ENCODE measurements at places on chromosomes 12 and 14.
A peak's percentile ranks its signal among the peaks of the same experiment; 100 is the strongest.

DNA sequence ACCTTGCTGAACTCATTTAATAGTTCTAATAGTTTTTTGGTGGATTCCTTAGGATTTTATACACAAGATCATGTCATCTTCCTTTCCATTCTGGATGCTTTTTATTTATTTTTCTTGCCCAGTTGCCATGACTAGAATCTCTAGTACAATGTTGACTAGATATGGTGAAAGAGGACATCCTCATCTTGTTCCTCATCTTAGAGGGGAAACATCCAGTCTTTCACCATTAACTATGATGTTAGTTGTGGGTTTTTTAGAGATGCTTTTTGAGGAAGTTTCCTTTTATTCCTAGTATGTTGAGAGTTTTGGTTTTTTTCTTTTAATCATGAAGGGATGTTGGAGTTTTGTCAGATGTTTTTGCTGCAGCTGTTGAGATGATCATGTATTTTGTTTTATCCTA is 8.7 kb downstream of the ANKRD13A start:
- DNase-seq, result no peak

DNA sequence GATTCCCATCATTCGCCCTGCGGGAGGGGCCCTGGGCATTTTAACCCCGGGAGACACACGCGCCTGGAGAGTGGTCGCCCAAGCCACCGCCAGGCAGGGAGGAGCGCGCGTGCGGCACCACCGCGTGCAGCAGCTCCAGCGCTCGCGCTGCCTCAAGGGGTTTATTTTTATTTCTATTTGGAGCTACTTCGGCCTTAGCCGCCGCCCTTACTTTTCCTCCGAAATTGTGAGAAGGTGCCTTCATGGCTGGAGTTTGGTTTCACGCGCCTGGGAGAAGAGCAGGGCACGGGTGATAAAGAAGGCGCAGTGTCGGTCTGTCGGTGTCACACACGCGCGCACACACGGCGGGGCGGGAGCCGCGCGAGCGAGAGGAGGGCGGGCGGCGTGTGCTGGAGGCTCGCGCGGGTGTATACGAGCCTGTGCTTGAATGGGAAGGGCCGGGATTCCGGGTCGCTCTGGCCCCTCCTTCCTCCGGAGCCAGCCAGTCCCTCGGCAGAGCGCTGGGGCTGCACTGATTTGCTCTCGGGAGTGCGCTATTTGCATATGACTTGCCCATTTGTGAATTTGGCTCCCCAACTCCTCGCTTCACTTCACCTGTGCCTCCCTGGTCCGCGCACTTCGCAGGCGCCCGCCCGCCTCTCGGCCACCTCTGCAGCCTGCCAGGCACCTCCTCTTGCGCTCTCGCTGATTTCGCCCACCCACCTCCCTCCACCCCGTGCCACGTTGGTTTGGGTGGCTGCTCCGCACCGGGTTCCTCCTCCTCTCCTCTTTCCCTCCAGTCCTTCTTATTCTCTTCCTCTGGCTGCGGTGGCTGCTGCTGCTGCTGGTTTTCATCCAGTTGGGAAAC is 932.3 kb downstream of the DIO2 start:
- DNase-seq, result no peak

- DNase-seq, result no peak
Measured at GRCh38 chr12:93448796-93449195, 7.0 kb upstream of the UBE2N start.

DNA sequence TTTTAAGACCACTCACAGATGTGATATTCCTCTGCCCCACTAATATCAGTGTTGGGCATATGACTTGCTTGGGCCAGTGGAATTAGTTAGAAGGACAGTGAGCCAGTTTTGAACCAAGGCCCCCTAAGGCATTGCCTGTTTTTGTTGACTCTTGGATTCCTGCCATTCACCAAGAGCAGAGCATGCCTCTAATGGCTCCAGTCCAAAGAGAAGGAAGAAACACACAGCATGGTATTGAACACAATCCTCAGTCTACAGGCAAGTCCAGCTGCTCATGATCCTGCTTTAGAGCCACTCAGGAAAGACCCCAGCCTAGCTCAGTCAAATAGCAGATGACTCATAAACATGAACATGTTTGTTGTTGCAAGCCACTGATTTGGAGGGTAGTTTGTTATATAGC is 1201.5 kb downstream of the BCL11B start:
- no peak for DNase-seq

DNA sequence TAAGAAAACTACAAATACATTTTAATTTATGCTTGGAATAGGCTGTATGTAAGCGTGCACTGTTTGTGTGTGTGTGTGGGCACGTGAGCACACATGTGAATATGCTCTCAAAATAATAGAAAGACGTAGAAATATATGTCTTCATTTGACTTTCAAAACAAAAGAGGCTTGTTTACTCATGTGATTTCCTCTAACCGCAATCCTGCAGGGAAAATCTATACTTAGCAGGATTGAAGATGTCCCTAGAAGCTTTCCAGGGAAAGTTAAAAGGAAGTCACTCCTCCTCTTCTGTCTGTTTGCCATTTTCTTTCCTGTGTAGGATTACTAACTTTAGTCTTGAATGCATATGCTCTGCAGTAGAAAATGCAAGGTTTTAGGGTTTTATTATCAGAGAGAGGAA is 404.7 kb downstream of the MDGA2 start:
- no peak for DNase-seq

DNA sequence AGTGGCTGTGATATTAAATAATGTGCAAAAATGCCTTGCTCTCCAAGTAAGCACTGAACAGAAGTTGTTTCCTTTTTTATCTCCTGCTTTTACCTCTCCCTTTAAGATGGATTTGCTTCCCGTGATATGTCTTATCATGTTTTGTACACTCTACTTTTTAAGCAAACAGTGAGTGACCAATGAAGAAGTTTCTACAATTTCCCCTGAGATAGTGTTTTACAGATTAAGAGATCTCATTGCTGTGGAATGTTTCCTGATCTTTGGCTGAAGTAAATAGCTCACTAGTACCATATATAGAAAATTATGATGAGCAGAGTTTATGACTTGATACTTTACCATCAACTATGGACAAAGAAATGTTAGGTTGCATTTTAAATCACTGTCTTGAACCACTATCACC is 184.8 kb upstream of the PDE3A start:
- no peak for DNase-seq

DNA sequence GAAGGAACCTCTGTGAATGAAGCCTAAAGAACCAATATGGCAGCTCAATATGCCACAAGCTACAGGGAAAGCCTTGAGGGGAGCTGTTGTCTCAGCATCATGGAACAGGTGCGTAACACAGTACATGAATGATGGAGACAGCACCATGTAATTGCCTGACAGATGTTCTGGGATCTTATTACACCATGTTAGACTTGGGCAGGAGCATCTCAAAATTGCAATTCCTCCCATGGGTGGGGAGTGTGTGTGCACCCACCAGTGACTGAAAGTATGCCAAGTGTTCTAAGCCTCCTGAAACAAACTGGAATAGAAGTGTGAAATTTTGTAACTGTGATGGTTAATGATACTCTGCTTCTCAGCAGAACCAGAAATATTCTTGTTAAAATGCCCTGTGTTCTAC is 151.0 kb upstream of the SRRM4 start:
- DNase-seq, result no peak

DNA sequence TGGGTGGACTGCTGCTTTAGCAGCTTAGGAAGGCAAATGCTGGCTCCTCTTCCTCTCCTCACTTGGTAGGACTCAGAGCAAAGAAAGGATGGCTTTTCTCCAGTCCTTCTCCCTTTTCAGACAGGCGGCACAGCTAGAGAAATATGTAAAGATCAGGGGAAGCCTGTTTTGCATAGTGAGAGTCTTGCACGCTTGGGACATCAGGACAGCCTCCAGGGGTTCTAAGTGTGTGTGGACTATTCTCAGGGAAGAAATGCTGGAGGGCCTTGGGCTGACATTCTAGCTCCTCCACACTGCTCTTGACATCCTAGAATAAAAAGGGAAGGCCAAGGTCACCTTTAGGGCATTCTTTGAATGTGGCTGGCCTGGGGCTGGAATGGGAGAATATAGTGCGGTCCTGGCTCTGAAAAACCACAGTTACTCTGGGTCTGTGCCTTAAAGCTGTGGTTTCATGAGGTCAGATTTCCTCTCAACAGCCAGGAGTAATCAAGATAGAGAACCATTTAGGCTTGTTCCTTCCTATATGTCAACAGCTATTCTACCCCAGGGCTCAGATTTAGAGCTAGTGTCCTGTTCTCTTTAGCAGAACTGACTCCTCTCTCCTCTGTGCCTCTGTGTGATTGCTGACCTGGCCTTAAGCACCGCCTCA is 24.3 kb downstream of the CMA1 start:
- DNase-seq, result no peak

DNA sequence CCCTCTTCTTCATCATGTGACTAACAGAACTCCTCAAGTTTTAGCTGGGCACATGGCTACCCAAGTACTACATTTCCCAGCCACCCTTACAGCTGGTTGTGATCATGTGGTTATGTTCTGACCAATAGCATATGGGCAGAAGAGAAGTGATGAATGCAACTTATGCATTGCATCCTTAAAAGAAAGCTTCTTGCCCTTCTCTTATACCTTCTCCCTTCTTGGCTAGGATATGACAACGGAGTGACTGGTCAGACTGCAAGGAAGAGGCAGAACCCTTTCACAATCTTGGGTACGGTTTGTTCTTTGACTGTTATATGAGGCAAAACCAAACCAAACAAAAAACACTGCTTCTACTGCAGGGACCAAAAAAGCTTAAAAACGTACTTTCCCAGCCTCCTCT is 66.5 kb upstream of the MAX start:
- no peak for DNase-seq

GRCh38 chr14:35991356-35991755 is 165.2 kb downstream of the BRMS1L start:
- DNase-seq, result no peak

DNA sequence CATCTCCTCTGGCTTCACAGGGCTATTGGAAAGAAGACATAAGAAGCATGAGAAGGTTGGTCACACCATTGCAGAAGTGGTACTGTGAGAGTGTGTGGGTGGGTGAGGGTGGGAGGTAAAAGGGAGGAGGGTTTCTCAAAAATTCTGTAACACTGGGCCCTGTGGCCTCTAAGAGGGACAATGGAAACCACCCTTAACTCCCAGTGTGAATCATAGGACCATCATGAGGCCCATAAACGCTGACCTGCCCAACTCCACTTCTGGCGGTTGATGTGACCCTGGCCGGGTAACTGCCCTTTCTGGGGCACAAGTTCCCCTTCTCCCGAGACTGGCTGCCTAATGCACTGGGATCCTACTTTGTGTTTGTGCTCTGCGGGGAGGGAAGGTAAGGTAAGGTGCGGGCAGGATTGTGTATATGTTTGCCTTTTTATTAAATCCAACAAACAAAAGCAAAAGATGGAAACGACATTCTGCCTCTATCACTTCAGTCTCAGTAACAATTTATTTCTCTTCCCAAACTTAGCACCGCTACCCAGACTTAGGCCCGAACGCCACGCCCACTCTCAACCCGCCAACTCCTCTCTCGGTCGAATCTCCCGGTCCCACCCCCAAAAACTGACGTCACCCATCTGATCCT is 551 bp downstream of the METTL1 start:
- peak; percentile 94 for DNase-seq

- peak; percentile 80 for DNase-seq
Measured at GRCh38 chr14:24310646-24311604, at the start of gene LTB4R. Gene LTB4R (plus strand): TSS chr14:24311502. CDS start chr14:24315652, 4,150 bp downstream.

DNA sequence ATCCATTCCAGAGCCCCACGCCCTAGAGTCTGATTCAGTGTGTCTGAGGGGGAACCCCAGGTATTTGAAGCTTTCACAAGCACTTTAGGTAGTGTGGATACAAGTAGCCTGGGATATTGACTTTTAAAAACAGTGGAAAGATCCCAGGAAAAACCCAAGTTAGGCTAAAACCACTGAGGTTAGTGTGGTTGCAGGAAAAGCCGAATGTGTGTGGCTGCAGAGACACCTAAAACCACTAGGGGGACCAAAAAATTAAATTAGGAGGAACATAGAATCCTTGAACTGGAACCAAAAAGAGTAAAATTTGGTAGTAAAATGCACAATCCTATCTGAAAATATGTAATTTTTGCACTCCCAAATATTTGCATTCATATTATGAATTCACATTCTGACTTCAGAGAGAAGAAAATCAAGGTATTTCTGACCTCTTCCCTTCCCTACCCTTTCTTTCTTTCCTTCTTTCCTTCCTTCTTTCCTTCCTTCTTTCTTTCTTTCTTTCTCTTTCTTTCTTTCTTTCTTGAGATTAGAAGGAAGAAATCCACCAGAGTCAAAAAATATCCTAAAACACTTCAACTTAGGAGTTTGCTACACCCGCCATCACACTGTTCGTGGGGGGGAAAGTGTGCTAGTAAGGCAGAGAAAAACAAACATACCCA is 37.8 kb downstream of the SLCO1A2 start:
- no peak for DNase-seq

DNA sequence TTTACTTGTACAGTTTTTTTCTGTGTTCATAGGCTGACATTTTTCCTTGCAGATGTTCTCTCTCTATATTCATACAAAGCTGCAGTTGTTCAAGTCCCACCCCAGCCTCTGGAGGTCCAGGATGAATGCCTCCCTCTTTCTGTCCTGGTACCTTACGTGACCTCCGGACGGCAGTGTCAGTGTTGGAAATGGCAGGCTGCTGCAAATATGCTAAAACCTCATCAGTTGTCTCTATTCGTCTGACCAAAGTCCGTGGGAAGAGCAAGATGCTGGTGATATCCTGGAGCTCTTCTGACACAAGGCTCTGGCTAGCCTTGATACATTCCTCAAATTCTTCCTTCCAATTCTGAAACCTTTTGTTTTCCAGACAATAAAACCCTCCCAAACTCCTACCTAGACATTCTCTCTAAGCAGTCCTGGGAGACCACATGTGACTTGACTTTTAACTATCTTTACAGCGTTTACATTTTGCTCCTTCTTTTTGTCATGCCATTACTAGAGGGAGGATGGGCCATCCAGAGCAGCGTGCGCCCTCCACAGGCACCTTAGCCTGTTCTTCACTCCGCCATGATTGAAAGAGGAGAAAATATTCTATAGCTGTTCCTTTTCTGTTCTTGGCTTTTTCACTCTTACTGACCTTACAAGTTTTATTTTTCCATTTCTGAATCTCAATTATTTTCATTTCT is 143.6 kb downstream of the RGS6 start:
- DNase-seq, result no peak

GRCh38 chr12:120571299-120571698 is 9.9 kb downstream of the POP5 start:
- no peak for DNase-seq

- DNase-seq, result no peak
Measured at GRCh38 chr12:4178424-4179170, 95.0 kb upstream of the CCND2 start.

GRCh38 chr14:68174446-68174845 is 354.9 kb downstream of the RAD51B start:
- DNase-seq, result no peak

GRCh38 chr14:52835122-52835903 is 43.9 kb upstream of the GNPNAT1 start:
- DNase-seq, result no peak

- no peak for DNase-seq
Measured at GRCh38 chr12:121651320-121651719, 18.1 kb downstream of the MORN3 start.

- no peak for DNase-seq
Measured at GRCh38 chr14:30499358-30499757, 59.6 kb upstream of the G2E3 start.

GRCh38 chr14:78535041-78535440 is 364.9 kb downstream of the NRXN3 start:
- DNase-seq, result no peak
